A549 (cell line): ENCODE measurements at places on chromosomes 3 and 15.
A peak's percentile ranks its signal among the peaks of the same experiment; 100 is the strongest.

GRCh38 chr3:63069806-63070475, 194.7 kb upstream of the CADPS start:
- no peak for DNase-seq

GRCh38 chr3:171503817-171504216, 43.6 kb upstream of the TNIK start:
- DNase-seq, result no peak

- no peak for DNase-seq
Measured at GRCh38 chr3:58419780-58420507, 13.7 kb downstream of the PDHB start.

DNA sequence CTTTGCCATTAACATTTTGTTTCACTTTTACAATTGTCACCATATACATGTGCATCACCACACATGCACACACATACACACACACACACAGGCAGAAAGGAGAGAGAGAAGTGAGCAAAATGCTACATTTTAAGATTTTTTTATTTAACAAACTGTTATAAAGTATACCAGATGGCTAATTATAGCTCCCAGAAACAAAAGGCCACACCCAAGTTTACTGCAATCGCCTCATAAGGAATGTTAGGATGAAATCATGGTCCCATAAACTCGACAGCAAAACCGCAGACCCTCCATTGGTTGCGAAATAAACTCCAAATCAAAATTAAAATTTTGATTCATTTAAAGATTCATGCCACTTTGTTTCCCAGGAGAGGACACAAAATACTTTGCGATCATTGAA, 16.1 kb upstream of the C15orf61 start:
- no peak for DNase-seq

- DNase-seq, result no peak
Measured at GRCh38 chr3:168828536-168828935, 732.8 kb upstream of the GOLIM4 start.

GRCh38 chr3:89925976-89926375, 818.6 kb downstream of the EPHA3 start:
- no peak for DNase-seq

GRCh38 chr3:189389346-189389745, 217.6 kb downstream of the TPRG1 start:
- DNase-seq, result no peak

DNA sequence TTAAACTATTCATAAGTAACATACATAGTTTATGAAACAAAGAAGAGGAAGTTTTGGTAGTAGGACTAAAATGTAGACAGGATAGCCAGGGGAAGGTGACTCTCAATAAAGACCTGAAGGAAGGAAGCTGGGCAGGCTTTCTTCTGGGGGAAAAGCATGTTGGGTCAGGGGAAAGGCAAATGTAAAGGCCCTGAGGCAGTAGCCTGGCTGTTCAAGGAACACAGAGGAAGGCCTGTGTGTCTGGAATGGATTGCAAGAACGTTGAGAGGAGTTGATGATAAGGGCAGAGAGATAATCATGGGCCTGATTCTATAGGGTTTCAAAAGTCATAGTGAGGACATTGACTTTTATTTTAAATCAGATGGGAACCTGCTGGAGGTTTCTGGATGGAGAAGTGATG, 167.6 kb downstream of the SNRK start:
- no peak for DNase-seq

GRCh38 chr3:51819151-51819550, 40.1 kb upstream of the IQCF6 start:
- DNase-seq, result no peak

- DNase-seq, result no peak
Measured at GRCh38 chr3:156525808-156526207, 29.1 kb downstream of the SSR3 start.

GRCh38 chr3:128192131-128192530, 38.9 kb downstream of the EEFSEC start:
- DNase-seq, result no peak

- DNase-seq, result no peak
Measured at GRCh38 chr3:59310736-59311135, 260.9 kb upstream of the CFAP20DC start.

- DNase-seq, result no peak
Measured at GRCh38 chr3:23762214-23762613, 43.5 kb upstream of the UBE2E1 start.

GRCh38 chr15:59424616-59425015, 13.4 kb upstream of the FAM81A start:
- DNase-seq, result no peak

- no peak for DNase-seq
Measured at GRCh38 chr3:158569794-158570193, 1.2 kb upstream of the MLF1 start.

DNA sequence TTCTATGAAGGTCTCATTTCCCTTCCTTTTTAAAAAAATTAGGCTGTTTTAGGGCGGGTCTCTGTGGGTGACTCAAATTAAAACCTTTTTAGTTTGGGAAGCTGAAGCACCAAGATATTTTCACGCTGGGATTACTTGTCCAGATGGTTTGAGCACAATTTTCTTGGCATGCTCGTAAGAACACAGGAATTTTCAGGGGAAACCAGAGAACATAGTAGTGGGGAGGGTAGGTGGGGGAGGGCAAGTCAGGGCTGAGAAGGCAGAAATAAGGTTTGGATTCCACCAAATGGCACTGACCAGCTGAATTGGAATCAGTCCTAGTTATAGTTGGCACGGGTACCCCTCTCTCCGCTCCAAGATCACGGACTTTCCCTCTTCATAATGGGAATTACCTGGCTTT, 97.3 kb upstream of the LRIG1 start:
- no peak for DNase-seq

GRCh38 chr3:159982442-159982974, 6.1 kb upstream of the IL12A start:
- DNase-seq, result no peak

- no peak for DNase-seq
Measured at GRCh38 chr3:66439666-66440344, 61.0 kb downstream of the LRIG1 start.

- no peak for DNase-seq
Measured at GRCh38 chr15:60257591-60258159, 140.1 kb downstream of the ANXA2 start.

- DNase-seq, result no peak
Measured at GRCh38 chr3:191296041-191296541, 33.1 kb upstream of the CCDC50 start.

- DNase-seq, result no peak
Measured at GRCh38 chr15:55859681-55860080, 116.7 kb upstream of the PRTG start.

- DNase-seq, result no peak
Measured at GRCh38 chr3:188220988-188221818, 67.2 kb downstream of the LPP start.

GRCh38 chr3:142888099-142888480, 793 bp downstream of the PCOLCE2 start:
- DNase-seq, result peak; percentile 90

DNA sequence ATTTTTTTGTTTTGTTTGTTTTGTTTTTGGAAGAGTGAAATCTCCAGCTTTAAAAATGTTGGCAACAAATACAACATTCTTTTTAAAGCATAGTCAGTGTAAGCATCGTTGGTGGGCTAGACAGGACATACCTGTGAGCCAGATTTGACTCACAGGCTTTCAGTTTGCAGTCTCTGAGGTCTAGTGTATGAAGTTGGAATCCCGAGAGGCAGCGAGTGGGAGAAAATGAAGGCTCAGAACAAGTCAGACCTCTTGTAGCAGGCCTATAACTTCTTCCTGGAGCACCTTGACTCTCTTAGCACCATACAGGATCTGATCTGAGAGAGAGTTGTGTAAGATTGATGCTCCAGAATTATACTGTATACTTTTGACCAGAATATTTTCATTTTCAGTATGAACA, 60.2 kb downstream of the CNTN4 start:
- DNase-seq, result no peak

GRCh38 chr3:140765246-140765645, 87.4 kb downstream of the TRIM42 start:
- no peak for DNase-seq

DNA sequence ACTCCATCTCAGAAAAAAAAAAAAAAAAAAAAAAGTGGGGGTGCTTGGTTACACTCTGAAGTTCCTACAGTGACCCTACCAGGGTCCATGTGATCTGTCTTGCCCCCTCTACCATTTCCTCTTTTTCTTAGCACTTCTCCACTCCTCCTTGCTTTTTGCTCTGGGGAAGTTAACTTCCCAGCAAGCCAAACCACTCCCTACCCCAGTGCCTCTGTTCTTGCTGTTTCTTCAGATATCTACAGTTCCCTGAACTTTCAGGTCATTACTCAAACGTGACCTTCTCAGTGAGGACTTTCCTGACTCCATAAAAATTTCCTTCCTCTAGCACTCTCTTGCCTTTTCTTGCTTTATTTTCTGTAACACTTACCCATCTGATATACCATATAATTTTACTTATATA, 61.1 kb upstream of the GCNT3 start:
- DNase-seq, result no peak

DNA sequence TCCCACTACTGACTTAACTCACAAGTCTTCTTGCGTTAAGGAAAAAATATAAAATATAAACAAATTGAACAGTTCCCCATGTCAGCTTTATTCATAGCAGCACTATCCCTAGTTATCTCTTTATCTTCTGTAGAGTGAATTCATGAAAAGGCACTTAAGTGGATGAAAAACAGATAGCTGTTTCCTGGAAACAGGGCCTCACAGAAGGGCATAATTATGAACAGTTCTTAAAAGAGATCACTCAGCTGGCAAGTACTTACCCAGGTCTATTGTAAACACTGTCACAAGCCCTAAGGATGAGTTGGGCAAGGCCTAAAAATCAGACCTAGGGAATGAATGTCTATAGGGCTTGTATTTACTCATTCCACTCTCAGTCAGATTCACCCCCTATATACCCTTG, 10.7 kb downstream of the MB21D2 start:
- no peak for DNase-seq

- no peak for DNase-seq
Measured at GRCh38 chr3:52712291-52713212, 6.6 kb downstream of the SPCS1 start.
